ENCODE measurements at places on chromosomes 4 and X.

DNA sequence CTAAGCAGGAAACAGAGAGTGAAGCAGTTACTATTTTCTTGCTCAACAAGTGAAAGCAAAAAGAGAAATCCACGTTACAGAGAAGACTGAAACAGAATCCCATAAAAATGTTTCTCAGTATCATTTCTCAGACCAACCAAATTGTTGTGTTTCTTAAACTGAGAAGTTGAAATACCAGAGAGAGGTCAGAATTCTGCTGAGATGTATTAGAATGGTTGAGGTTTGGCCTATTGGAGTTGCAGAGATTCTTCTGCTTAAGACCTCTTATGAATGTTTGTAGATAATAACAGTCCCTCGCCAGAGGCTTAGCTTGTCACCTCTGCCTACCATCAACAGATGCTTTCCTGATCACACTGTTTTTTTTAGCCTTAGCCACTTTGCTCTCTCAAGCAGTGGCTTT lies 481.4 kb downstream of the TRIML1 start:
- no peak for DNase-seq

- no peak for DNase-seq
Measured at GRCh38 chr4:41446391-41446790, 91.6 kb upstream of the LIMCH1 start.

DNA sequence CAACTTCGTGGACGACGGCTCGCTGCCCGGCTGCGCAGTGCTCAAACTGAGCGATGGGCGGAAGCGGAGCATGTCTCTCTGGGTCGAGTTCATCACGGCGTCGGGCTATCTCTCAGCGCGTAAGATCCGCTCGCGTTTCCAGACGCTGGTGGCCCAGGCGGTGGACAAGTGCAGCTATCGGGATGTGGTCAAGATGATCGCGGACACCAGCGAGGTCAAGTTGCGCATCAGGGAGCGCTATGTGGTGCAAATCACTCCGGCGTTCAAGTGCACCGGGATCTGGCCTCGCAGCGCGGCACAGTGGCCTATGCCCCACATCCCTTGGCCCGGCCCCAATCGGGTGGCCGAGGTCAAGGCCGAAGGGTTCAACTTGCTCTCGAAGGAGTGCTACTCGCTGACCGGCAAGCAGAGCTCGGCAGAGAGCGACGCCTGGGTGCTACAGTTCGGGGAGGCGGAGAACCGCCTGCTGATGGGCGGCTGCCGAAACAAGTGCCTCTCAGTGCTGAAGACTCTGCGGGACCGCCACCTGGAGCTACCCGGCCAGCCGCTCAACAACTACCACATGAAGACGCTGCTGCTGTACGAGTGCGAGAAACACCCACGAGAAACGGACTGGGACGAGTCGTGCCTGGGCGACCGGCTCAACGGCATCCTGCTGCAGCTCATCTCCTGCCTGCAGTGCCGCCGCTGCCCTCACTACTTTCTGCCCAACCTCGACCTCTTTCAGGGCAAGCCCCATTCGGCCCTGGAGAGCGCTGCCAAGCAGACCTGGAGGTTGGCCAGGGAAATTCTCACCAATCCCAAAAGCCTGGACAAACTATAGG lies 1.5 kb downstream of the MAB21L2 start:
- DNase-seq: peak; percentile 15

- DNase-seq: no peak
Measured at GRCh38 chrX:132909643-132910042, 48.8 kb downstream of the HS6ST2 start.

DNA sequence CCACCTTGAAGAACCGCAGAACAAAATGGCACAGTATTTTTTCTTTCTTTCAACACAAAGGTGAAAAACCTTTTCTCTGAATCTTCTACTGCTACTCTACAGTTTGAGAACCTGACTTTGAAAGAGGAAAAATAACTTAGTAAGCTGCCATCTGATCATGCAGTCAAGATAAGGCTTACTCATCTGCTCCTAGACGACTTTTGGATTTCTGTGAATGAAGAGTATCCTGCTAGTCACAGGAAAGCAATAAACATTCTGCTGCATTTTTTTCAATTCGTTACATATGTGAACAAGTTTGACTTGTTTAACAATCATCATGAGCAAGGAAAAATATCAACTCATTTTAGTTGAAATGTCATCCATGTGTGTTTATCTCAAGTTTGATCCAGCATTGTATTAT lies 25.2 kb downstream of the TIGD2 start:
- DNase-seq: no peak

GRCh38 chrX:130158311-130158710 lies 7.3 kb downstream of the AIFM1 start:
- no peak for DNase-seq

DNA sequence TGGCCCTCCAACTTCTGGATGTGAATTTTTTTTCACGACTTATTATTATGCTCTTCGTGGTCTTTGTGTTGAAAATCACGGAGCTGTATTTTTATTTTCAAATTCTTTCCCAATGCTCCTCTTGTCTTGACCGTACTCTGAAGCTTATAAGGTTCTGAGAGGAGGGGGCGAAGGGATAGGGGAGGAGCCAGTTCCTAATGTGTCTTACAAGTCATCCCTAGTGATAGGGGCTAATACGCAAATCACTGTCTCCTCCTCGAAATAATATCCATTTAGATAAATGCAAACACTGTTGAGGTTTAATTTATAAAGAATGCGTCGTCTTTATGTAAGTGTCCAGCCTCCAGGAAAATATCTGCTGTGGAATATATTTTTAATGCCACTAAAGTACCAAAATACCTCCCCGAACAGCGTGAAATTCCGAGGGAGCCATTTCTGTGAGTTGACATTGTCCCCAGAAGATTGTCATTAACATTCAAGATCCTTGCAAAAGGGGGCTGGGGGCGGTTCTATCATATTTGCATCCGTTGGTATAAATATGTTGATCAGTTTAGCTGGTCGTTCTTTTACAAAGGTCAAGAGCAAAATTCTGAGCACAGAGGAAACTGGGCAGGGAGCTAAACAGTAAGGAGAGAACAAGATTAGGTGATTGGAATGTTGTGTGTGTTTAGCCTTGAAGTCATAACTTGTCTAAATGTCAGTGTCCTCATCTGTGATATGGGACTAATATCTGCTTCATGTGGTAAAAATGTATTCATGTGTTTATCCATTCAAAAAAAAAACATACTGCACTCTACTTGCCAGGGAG lies 3.7 kb upstream of the FAT1 start:
- DNase-seq: no peak
